ENCODE measurements at places on chromosomes 16 and 17.

GRCh38 chr16:53094013-53094630, 39.3 kb downstream of the CHD9 start:
- no peak for DNase-seq

GRCh38 chr16:48347980-48348379, 37.2 kb downstream of the SIAH1 start:
- no peak for DNase-seq

- no peak for DNase-seq
Measured at GRCh38 chr17:62802561-62803205, 5.4 kb downstream of the MARCHF10 start.

- no peak for DNase-seq
Measured at GRCh38 chr17:81160747-81161453, 4.4 kb upstream of the PVALEF start.

DNA sequence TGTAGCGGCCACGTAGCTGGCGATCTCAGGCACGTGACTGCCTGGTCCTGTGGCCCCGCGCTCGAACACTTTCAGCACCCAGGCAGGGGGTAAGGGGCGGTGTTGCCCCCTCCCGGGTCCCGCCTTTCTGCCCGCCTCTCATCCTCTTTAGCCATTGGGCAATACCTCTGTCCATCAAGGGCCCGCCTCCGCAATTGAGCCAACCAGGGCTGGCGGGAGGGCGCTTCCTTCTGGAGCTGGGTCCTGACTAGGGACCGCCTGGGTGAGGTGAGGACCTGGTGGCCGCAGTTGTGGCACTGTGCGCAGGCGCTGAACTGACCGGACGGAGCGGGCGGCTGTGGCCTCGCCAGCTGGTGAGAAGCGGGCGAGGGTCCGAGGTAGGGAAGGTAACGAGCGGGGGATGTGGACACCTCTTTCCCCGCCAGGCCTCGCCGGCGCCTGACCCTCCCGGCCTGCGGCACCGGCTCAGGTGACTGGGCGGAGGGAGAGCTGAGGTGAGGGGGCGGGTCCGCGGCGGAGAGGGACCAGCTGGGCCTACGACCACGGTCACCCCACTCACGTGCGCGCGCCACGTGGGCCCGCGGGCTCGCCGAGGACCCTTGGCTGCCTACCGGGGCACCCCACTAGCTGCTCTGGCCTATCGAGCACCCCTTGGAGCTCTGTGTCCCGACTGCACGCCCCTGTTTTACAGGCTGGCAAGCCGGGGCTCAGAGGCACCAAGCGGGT, at the start of gene PDP2:
TSS of gene PDP2 (plus strand) at position 228 of the 726 bp plus-strand sequence. CDS start 3,770 bp downstream, outside the sequence.
- DNase-seq: peak; percentile 94

- DNase-seq: no peak
Measured at GRCh38 chr17:73803964-73804435, 159.8 kb upstream of the SDK2 start.

GRCh38 chr17:80704894-80705293, 160.3 kb downstream of the RPTOR start:
- no peak for DNase-seq

- DNase-seq: no peak
Measured at GRCh38 chr17:11642655-11643054, 44.4 kb downstream of the DNAH9 start.

DNA sequence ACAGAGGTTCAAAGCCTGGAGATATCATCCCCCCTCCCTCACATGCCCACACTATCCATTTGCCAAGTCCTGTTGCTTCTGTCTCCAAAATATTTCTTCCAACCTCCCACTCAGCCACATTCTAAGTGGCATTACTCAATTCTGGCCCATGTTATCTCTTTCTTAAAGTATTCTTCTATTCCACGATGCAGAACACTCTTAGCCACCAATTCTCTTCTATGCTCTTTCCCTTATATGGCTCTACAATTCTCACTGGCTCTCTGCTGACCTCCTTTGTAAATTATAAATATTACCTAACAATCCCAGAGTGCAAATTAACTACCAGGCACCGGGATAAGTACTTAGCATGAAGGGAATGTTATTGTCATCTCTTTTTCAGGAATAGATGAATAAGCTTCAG, 82.4 kb downstream of the KCNJ2 start:
- no peak for DNase-seq

DNA sequence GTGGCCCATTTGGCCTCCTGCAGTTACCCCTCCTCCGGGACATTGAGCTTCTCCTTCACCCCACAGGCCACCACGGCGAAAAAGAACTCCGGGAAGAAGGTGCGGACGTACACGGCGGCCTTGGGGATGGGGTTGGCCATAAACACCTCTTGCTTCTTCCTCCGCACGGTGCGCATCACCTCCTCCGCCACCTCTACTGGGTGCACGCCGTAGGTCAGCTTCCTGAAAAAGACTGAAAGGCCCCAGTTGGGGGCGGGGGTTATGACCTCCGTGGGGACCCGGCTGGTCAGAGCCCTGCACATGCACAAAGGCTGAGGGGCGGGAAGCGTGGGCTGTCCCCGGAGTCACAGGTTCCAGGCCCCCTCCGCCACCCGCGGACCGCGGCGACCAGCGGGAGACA, 19.9 kb downstream of the DHRS7C start:
- DNase-seq: no peak

DNA sequence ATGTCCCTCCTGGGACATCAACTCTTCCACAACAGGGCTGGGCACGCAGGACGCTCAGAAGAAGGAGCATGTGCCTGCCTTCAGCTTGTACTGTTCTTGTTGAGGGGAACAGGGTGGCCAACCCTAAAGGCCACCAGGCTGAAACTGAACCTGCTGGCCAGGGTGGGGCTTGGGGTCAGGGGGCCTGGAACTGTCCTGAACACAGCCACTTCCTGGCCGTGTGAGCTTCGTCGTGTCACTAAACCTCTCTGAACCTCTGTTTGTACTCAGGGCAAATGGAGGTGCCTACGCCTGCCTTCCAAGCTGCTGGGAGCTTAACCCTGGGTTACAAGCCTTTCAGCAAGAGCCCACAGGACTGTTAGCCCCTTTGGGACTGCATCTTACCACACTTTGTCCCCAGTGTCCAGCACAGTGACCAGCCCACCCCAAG, 6.7 kb downstream of the ARHGAP27 start:
- no peak for DNase-seq

- peak; percentile 45 for DNase-seq
Measured at GRCh38 chr17:82300707-82301270, 16.6 kb downstream of the CD7 start.

GRCh38 chr17:22273308-22273707, 581.0 kb downstream of the KCNJ18 start:
- no peak for DNase-seq

- no peak for DNase-seq
Measured at GRCh38 chr17:49508061-49508865, 13.2 kb downstream of the NGFR start.

GRCh38 chr16:69195369-69196029, 8.5 kb downstream of the SNTB2 start:
- DNase-seq: no peak

DNA sequence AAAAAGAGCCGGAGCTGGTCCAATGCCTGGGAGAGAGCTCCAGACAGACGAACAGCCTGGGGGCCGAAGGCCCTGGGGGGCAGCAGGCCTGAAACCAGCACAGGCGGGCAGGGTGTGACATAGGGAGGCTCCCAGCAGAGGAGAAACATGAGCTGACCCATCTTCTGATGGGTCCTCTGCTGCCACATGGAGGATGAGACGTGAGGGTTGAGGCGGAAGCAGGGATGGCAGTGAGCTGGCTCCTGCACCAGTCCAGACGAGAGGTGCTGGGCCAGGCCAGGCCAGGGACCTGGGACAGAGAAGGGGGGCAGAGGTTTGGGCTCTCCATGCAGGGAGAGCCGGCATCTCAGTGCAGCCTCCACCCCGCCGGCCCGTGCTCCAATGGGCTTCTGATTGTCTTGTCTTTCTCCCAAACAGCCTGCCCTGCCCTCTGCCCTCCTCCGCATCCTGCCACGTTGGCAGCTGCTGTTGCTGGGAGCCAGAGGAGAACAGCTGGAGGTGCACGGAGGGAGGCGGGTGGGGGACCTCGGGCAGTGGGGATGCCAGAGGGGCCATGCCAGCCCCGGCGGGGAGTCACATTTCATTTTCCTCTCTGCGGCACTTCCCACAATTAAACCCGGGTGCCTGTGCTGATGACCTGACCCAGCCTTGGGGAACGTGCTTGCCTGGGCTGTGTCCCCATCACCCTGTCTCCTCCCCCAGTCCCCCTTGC, 139.1 kb upstream of the GSE1 start:
- no peak for DNase-seq

DNA sequence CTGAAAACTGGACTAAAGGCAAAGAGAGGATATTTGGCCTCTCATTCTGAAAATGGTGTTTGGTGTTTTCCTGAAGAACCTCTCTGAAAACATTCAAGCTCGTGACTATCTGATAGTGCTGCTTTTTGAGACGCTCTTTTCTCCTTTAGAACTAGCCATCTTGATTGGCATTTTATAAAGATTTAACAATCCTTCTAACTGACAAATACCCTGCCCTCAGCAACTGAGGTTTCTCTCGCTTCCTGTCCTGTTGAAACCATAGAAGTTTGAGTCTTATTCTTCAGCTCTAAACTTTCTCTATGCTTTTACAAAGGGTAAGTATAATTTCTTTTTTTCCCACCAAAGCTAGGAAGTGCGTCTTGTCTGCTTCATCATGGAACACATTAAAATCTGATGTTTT, 13.3 kb downstream of the CNEP1R1 start:
- DNase-seq: no peak

DNA sequence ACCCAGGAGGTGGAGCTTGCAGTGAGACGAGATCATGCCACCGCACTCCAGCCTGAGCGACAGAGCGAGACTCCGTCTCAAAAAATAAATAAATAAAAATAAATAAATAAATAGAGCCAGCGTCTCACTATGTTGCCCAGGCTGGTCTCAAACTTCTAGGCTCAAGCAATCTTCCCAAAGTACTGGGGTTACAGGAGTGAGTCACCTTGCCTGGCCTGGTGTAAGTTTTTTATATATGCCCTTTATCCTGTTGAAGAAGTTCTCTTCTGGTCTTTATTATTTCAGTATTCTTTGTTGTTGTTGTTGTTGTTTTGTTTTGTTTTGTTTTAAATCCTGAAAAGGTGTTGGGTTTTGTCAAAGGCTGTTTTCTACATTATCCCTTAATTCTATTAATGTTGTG, 30.1 kb upstream of the ABCC1 start:
- DNase-seq: no peak

DNA sequence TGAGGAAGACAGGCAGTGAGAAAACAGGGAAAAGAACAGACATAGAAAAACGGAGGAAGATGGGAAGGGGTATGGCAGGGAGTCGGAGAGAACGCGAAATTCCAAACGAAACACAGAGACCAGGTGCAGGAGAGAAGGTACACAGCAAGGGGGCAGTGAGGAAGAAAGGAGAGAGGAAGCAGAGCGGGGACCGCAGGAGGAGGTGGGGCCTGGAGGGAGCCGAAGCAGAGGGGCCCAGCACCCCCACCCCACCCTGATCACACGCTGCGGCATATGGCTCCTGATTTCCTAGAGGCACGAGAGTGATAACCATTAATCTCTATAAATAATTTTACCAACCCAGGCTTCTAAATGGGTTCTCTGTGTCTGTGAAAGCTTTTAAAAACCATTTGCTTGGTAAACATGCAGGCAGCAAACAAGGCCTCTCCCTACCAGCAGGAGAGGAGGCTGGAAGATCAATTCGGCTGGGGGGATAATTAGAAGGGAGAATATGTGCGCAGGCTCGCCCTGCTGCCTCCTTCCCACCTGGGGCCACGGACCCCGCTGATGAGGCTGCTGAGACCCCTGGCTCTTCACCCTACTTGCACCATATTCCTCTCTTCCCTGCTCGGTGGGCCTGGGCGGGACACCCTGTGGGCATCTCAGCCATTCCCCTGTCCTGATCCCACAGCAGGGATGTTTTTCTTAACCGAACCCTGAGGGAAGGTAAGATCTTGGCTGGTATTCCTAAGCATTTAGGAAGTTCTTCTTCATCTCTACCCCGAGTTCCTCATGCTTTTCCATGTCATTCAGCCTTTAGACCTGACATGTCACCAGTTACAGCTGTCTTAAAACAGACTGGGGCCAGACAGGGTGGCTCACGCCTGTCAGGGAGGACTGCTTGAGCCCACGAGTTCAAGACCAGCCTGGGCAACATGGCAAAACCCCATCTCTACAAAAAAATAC, 86.7 kb downstream of the TMEM132E start:
- no peak for DNase-seq

GRCh38 chr17:76597156-76598003, 11.7 kb upstream of the ST6GALNAC2 start:
- no peak for DNase-seq

GRCh38 chr17:47945529-47946508, 4.4 kb downstream of the PNPO start:
- DNase-seq: no peak

DNA sequence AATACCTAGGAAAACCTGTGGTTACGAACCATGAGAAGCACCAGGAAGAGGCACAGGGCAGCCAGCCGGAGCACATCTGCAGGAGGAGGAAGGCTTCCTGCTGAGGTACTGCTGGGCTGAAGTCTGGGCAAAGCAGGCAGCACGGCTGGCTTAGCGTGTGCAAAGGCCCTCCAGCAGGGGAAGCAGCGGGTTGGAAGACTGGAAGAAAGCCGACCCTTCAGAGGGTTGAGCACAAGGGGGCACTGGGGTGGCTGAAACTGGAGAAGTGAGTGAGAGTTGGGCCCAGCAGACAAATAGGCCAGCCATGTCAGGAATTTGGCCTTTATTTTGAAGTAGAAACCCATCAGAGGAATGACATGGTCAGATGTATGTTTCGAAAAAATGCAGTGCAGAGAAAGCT, 12.1 kb upstream of the HSD3B7 start:
- no peak for DNase-seq

GRCh38 chr17:62096401-62096670, 31.3 kb upstream of the MED13 start:
- no peak for DNase-seq

DNA sequence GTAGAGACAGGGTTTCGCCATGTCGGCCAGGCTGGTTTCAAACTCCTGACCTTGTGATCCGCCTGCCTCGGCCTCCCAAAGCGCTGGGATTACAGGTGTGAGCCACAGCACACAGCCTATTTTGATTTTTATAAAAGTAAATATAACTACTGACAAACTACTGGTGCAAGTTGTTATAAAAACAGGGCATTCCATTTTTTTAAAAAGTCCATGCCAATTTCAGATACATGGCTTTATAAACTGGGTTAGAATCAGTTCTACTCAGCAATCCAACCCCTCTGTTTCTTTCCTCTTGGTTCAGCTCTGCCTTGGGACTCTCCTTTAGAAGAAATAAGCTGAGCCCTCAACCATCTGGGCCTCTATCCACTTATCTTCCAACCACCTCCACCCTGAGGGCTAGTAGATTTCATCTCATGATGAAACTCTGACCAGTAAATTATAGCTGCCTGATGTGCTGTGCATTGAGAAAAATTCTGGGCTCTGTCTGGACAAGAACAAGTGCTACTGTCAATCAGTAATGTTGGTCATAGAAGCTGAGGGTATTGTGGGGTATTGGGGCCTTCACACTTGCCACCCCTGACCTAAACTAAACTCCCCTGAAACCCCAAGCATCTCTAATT, 10.2 kb downstream of the RANBP10 start:
- DNase-seq: no peak

GRCh38 chr16:85017151-85017550, 5.8 kb upstream of the ZDHHC7 start:
- no peak for DNase-seq

- no peak for DNase-seq
Measured at GRCh38 chr16:70746708-70747424, 54.1 kb downstream of the VAC14 start.
